ENCODE measurements at places on chromosomes 13 and 19. TPM values are rescaled to one million over a fixed set of nuclear protein-coding genes. Genes with fewer than 3 reads are reported as not detected.

PIH1D1 gene
- 143 TPM for total RNA-seq

SLC27A5 gene
- total RNA-seq = 4.1 TPM

PTGER1 gene
- total RNA-seq = 0.17 TPM

ZNF560 gene
- total RNA-seq = 0.14 TPM

CYP4F3 gene
- total RNA-seq = not detected

RXFP2 gene
- not detected for total RNA-seq

OLFM2 gene
- total RNA-seq = 2.2 TPM
